ENCODE measurements at places on chromosomes 4 and X. TPM values are rescaled to one million over a fixed set of nuclear protein-coding genes. Genes with fewer than 3 reads are reported as not detected.

HMX1 gene
- total RNA-seq, result not detected

SPANXA1 gene
- total RNA-seq, result not detected

RPL10 gene
- 2,525 TPM for total RNA-seq

S100G gene
- total RNA-seq, result not detected

NXF2B gene
- total RNA-seq, result not detected

COL4A6 gene
- total RNA-seq, result not detected

HSD17B13 gene
- total RNA-seq, result 0.22 TPM

VCX2 gene
- not detected for total RNA-seq

IDUA gene
- total RNA-seq, result 38.9 TPM

Measured in T-helper 1 cell treated with Interleukin-12 subunit alpha and Interleukin-12 subunit beta and Interleukin-4 antibody, amounts not matched to agents 30 ng/mL and 1 ng/mL, for 36 hours (primary cell).